ENCODE measurements at places on chromosomes 4 and X.

GRCh38 chrX:115491766-115492165 lies 69.2 kb upstream of the PLS3 start:
- no peak for DNase-seq

GRCh38 chr4:15692602-15693001 lies 10.3 kb upstream of the BST1 start:
- DNase-seq: no peak

DNA sequence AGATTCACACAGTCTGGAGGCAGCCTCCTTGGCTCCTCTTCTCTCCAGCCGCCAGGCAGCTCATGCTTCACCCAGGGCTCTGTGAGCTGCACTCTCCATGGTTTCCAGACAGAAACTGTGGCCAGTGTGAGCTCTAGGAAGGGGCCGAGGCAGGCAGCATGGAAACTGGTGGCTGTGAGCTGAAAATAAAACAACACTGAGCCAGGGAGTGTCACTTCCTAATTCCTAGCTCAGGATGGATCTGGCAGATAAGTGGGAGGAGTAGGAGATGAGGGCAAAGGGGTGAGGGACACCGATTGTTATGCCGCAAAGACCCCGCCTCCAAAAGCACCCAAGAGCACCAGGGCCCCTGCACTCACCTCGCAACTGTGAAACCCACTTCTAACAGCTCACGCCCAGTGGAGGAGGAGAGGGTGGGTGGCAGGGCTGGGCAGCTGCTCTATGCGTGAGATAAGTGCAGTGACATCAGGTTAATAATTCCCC lies 69.8 kb downstream of the FHDC1 start:
- DNase-seq: no peak

GRCh38 chr4:128847082-128847724 lies 37.7 kb downstream of the JADE1 start:
- DNase-seq: no peak

DNA sequence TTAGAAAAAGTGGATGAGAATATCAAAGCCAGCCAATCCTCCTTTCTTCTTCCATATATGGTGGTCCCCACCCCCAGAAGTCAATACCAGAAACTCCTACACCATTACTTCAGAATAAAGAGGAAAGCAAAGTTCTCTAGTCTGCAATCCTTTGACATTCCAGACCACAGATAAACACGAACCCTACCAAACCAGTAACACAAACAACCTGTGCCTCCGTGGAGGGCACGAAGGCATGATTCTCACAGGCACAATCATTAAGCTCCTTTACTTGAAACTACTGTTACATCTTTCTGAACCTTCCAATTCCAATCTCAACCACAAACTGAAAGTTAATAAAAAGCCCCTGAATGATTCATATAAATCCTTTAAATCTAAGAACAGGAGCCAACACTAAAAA lies 16.3 kb downstream of the MAML3 start:
- DNase-seq: no peak

DNA sequence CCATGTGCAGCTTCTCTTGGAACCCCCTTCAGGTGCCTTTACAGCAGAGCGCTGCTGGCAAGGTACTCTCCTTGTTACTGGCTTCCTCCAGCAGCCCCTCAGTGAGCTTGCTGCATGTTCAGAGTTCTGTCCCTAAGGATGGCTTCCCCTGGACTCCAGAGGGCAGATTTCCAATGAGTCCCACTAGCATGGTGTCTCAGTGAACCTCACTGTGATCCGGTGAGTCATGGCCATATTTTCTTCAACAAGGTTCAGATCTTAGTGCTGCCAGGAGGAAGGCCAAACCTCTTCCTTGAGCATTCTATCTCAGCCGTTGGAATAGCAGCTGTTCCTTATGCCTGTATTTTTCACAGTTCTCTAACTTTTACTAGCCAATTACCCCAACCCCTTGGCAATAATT lies 98.8 kb downstream of the CASK start:
- DNase-seq: no peak

- DNase-seq: no peak
Observed at GRCh38 chr4:123955167-123955800, 558.7 kb downstream of the SPRY1 start.

GRCh38 chrX:154403858-154404257 lies 5.2 kb downstream of the DNASE1L1 start:
- no peak for DNase-seq

DNA sequence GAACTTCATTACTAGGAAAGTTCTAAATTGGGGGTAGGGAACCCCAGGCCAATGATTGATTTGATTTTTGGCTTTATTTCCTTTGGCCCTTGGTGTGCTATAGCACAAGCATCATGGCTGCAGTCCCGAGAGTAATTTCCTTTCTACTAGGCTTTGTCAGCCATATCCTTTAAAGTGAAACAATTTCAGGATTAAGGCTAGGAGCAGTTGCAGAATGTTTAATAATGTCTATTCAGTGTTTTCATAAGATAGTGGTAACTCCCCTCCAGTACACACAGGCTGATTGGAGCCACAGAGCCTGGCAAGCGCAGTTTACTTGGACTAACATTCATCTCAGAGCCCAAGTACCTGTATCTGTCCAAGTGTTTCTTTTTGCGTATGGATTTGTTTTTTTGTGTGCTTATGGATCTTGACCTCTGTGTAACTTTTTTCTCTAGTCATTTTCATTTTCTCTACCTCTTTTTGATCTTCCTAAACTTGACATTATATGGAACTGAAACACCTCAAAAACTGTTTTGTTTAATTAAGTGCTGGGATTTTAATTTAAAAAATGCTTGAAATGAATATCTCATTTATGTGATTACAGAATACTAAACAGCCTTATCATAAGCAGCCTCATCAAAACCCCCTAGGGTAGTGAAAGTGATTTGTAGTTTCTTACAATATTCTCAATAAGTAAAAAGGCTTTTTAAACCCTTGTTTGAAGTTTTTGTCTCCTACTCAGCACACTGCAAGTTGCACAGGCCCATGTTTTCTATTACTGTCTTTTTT lies 7.5 kb downstream of the STIM2 start:
- no peak for DNase-seq

DNA sequence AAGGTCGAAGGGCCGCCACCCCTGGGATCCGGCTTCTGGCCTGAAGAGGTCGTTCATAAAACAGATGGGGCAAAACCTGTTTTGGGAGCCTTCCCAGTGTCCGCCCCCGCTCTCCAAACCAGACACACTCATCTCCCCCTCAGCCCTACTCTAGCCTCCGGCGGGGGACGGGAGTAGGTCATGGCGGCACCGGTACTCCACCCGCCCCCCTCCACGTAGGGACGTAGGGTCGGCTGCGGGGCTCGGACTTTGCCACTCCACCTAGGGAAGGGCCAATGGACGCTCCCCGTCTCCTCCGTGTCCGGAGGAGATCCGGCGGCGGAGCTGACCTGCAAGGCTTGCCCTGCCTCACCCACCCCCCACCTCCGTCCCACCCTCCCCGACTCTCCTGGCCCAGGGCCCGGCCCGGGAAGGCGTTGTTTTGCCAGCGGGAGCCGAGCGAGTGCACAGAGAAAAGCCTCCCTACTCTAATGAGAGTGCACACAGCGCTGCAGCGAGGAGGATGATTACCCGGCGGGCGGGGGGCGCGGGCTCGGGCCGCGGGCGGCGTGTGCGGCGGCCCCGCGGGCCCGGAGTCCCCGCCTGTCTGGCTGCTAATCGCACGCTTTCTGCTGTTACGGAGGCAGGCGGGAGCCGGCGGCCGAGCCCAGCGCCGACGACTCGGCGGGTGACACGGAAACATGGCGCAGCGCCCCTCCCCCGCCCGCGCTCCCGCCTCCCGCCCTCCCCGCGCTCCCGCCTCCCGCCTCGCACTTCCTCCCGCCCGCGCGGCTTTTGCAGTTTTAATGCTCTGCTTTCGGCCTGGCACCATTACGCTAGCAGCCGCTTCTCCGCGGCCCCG lies 8.3 kb upstream of the BCOR start:
- peak; percentile 69 for DNase-seq

DNA sequence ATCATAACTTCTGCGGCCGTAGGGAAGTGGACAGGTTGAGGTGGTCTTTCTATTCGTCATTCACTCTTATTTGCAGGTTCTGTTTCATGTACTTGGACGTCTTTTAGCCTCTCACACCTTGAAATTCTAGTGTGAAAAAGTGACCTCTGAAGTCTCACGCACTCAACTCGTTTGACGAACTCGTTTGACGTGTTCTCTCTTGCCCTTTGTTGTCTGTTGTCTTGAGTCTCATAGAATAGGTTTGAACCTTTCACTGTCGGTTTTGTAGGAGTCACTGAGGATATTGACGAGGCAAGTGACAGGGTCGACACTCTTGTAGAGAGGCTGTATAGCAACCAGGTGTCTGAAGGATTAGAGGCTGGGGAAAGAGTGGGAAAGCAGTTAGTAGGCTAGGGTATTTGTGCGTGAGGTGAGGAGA lies 1.1 kb upstream of the PGRMC2 start:
- peak; percentile 43 for DNase-seq

DNA sequence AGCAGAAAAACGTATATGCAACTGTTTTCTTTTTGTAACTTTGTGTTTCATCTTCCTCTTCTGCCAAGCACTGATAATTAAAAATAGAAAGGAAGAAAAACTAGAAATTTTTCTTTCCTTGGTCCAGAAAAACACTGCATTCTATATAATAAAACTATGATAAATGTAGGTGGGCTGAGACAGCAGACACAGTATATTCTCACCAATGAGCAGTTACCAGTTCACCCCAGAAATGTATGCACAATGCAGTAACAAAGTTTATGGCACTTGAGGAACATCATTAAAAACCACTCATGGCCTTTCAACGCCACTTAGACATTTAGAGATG lies 79.4 kb downstream of the FAT1 start:
- DNase-seq: no peak

DNA sequence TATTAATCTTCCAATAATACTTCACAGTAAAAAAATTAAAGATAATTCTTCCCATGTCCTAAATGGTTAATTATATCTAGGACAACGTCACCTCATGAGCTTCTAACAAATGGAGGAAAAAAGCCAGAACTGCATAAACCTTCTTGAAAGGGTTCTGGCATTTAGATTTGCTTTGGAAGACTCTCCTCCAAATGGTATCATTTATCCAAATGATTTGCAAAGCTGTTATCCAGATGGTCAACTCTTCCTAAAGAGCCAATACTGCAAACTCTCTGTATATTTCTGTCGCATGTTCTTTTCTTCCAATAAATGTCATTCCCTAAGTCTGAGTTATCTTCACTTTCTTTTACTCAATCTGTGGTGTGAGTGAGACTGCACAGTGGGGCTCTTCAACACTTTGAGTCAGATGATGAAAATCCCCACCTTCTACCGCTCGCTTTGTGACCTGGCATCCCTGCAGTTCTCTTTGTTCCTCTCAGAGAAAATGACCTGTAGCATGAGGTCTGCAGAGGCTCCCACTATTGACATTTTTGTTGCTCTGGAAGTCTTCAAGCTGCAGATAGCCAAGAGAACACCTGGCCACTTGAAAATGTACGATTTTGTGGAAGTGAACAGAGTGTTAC lies 52.9 kb downstream of the TMEM150C start:
- no peak for DNase-seq

GRCh38 chr4:171636606-171637005 lies 176.6 kb upstream of the GALNTL6 start:
- DNase-seq: no peak

- DNase-seq: no peak
Observed at GRCh38 chr4:65580551-65580950, 89.7 kb downstream of the EPHA5 start.

DNA sequence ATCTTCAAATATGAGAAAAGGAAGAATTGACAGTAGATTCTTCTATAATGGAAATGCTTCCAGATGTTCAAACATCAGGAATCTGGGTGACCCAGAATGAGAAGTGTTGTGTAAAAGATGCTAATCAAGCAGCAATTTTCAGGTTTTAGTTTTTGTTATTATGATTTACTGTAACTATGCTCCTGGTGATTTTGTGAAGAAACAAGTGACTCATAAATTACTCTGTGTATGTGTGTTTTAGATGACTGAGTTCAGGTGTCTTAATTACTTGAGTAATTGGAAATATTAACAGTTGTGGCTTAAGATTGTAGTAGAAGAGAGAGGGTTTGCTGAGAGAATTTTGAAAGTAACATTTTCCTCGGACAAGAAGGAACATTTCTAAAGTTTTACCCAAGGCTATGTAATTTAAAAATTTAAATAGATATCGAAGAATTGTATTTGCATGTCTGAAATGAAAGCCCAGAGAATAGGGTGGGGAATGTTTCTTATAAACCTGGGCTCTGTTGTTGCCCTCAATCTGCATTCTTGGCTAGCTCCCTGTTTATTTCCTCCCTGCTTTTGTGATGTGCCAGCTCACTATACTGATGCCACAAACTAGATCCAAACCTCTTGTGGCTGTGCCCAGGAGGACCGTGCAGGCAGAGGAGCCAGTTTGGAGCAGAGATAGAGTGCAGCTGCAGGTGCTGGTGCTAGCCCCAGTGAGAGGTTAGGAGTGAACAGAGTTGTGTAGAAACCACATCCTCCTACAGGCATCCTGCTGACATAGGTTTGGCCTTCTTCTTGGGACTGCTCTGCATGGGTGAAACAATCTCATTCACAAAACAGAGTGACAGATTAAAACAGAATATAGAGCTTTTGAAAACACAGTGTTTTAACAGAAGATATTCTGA lies 25.4 kb upstream of the TNIP3 start:
- DNase-seq: no peak

DNA sequence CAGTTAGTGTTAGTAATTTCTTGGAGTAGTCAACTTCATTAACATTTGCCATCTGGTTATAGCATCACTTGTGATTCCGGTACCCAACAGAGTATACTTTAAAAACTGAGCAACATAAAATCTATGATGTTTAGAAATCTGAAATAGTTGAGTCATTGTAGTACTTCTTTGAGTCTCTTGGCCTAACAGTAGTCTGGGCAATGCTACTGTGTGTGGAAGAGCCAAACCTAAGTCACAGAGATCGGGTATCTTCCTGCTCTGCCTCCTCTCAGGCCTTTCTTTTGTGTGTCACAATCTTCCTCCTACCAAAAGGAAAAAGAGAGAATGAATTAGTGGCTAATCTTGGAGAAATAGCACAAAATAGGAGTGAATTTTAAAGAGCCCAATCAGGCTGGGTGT lies 25.5 kb downstream of the DCUN1D4 start:
- DNase-seq: no peak

DNA sequence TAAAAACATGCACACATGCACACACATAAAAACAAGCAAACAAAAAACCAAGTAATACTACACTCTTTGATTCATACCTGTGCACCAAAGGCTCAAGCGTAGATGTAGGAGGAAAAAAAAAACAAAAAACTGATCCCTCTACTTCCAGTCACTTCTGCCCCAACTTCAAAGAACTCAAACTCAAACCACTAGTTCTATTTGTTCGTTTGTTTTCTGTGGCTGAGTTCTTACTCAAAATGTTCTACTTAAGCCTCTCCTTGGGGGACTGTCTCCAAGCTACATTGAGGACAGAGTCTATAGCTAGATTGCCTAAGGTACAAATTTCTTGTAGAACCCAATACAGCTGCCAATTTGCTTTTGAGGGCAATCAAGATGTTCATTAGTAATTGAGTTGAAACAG lies 171.0 kb upstream of the ATOH1 start:
- no peak for DNase-seq
